ENCODE measurements at places on chromosomes 2 and 18.

GRCh38 chr2:173584676-173585458 lies 230.2 kb downstream of the CDCA7 start:
- DNase-seq = no peak

GRCh38 chr2:71461304-71461671 lies 7.9 kb downstream of the DYSF start:
- DNase-seq = no peak

DNA sequence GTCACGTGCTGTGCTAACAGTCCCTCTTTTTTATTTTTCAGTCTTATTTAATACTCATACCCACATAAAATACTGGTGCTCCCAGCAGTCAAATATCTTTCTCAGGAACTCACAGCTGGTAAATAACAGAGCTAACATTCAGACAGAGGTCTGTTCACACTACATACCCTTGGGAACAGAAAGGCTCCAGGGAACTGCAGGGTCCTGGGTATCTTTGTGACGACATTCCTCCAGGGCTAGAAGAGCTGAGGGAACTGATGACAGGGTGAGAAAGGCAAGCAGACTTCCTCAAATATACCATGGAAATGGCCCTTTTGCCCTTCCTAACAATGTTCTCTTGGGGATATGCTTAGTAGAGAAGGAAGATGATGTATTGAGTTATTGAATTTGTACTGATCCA lies 19.3 kb downstream of the PDE6D start:
- DNase-seq = no peak

DNA sequence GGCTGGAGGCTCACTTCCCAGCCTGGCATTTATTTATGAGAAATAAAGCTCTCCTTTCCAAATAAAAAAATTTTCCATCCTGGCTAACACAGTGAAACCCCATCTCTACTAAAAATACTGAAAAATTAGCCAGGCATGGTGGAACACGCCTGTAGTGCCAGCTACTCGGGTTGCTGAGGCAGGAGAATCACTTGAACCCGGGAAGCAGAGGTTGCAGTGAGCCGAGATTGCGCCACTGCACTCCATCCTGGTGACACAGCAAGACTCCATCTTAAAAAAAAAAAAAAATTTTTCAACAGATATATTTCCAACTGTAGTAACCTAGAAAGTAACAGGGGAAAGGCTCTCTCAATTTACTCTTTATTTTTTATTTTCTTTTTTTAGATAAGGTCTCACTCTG lies 6.1 kb upstream of the PCBP1 start:
- no peak for DNase-seq

Data from activated naive CD4-positive, alpha-beta T cell treated with anti-CD3 and anti-CD28 coated beads, Interleukin-2, amount 50 U/mL, for 16 hours (primary cell).